GM23248 (cell line): ENCODE measurements at places on chromosomes 7 and 10.
A peak's percentile ranks its signal among the peaks of the same experiment; 100 is the strongest.

- DNase-seq, result no peak
Measured at GRCh38 chr10:6465854-6466601, 114.0 kb downstream of the PRKCQ start.

DNA sequence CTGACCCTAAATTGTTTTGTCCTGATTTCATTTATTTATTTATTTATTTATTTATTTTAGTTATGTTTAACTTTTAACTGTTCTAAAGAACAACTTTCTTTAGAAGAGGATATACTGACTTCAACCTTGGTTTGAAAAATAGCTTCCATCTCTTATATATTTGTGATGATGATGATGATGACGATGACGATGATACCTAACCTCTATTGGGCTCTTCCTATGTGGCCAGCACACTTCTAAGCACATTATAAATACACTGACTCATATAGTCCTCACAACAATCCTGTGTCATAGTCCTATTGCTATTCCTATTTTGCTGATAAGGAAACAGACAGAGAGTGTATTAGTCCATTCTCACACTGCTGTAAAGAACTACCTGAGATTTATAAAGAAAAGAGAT is 162.9 kb upstream of the KIAA1217 start:
- no peak for DNase-seq

GRCh38 chr7:9711259-9711918 is 1262.3 kb upstream of the PHF14 start:
- no peak for DNase-seq

DNA sequence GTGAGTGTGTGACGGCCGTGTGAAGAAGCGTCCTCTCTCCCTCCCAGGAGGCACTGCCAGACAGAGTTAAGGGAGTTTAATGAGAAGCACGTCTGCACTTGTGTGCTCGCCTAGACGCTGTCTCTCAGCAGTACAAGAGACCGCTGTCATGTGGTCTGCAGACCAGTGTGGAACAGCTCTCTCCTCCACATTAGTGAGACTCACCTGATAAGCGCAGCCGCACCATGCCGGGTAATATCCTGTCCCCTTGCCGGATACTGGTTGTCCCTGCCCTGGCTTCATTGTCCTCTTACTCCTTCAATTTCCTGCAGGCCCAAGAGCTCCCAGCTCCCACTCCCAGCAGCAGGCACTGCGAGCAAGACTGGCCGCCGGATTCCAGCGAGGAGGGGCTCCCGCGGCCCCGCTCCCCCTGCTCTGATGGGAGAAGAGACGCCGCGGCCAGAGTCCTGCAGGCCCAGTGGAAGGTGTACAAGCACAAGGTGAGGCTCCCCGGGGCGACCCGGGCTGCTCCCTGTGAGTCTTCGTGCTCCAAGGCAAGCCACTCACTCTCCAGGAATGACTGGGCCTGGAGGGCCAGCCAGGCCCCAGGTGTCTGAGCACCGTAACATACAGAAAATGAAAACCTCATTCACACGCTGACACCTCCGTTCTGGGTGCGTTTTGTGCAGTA is 33.5 kb upstream of the TTYH3 start:
- DNase-seq, result no peak

DNA sequence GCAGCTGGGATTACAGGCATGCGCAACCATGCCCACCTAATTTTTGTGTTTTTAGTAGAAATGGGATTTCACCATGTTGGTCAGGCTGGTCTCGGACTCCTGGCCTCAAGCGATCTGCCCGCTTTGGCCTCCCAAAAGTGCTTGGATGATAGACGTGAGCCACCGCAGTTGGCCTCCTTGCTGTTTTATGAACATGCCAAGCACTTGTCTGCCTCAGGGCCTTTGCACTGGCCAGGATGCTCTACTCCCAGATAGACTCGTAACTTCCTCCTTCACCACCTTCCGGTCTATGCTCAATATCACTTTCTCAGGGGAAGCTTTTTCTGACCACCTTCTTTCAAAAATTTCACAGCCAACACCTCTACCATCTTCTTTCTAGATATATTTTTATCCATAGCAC is 6.3 kb downstream of the SLC26A5 start:
- no peak for DNase-seq

DNA sequence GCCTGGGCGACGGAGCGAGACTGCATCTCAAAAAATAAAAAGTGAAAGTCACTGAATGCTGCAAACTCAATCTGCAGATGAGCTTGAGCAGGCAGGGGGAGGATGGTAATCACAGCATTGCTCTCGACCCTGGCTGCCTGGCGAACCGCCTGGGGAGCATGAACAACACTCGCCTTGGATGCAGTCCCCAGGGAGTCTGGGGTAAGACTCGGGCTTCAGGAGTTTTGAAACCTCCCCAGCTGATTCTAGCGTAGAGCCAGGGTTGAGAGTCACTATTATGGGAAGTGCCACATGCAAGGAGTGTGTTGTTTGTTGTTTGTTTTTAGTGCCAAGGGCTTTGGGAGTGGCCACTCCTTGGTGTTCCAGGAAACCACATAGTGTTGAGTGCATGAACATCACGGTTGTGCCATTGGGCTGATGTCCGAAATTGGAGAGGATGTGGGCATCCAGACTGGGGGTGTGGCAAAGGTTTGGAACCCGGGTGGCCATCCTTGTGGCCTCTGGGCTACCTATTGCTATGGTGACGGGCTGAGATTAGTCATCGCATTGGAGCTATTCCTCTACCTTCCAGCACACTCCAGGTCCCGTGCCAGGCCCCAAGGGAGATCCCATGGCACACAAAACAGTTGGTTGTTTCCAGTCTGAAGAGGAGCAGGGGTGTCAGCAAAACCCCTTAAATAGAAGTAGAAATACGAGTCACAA is 92.6 kb downstream of the RGS10 start:
- DNase-seq, result peak; percentile 100

DNA sequence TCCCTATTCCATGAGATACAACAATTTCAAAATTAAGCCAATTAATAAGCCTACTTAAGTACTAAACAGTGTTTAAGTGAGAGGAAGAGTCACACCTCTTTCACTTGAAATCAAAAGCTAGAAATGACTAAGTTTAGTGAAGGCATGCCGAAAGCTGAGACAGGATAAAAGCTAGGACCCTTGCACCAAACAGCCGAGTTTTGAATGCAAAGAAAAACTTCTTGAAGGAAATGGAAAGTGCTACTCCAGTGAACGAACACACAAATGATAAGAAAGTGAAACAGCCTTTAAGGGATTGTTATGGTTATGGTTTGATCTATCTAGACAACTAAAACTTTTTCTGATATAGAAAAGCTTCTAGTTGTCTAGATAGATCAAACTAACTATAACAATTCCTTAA is 135.4 kb upstream of the KMT2E start:
- DNase-seq, result no peak

DNA sequence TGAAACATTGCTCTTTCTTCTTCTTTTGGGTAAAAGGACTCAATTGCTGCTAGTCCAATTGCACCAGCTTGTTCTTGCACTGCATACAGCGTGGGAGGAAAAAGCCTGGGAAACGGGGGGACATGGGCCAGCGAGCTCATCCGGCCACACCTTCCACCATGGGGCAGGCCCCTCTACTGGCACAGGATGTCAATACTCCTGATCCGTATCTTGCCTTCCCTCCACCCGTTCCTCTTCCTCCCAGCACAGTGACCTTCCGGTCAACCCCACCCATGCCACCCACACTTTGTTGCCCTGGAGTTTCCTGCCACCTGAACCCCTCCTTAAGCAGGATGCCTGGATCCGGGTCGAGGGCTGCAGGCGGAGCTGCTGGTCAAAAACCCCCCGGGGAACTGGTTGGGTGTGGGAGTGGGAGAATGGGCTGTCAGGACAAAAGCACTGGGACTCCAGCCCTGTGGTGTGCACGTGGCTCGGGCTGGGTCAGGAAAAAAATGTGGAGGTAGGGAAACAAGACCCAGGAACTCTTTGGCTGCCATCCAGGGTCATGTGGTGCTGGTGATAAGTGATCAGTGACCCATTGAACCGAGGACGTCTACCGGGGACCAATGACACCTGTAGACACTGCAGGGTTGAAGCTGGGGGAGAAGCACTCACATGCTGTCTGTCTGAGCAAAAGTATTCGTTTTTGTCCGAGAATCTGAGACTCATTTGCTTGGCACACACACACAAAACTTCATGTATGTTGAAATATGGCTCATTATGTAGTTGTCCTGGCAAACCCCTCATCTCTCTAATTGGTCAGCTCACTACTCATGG is 8.1 kb downstream of the IL2RA start:
- no peak for DNase-seq

DNA sequence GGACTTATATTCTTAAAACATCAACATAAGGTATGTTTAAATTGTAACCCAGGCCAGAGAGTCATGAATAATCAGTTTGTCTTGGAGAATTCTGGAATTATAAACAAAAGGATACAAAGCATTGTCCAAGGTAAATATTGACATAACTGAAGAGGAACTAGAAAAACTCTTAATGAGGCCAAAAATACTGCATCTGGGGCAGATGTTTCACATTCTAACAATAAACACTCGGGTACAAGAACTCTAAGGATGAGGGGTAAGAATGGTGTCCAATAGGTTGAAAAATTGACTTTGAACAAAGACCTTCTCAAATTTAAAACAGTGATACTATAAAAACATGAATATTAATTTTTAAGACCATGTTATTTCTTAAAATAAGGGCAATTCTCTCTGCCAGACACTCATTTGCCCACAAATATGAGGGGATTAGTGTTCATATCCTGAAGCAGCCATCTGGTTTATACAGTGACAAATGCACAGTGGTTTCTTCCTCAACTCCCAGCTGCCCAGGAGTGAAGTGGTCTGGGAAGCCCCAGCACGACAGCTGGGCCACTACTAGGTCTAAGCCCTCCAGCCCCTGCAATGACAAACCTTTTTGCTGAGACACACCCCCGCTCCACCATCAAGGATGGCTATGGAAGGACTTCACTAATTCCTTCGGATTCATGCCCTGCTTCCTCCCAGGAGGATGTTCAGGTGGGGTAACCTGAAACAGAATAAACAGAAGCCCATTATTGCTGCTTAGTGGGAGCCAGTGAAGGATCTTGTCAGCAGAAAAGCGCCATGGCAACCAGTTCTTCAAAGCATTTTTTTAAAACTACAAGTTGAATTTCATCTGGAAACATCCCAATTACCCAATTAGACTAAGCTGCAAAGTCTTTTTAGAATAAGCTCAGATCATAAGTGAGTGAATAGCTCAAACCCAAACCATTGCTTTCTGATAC is 107.5 kb upstream of the ARID5B start:
- peak; percentile 47 for DNase-seq

- DNase-seq, result no peak
Measured at GRCh38 chr10:75814014-75814413, 382.6 kb downstream of the LRMDA start.

DNA sequence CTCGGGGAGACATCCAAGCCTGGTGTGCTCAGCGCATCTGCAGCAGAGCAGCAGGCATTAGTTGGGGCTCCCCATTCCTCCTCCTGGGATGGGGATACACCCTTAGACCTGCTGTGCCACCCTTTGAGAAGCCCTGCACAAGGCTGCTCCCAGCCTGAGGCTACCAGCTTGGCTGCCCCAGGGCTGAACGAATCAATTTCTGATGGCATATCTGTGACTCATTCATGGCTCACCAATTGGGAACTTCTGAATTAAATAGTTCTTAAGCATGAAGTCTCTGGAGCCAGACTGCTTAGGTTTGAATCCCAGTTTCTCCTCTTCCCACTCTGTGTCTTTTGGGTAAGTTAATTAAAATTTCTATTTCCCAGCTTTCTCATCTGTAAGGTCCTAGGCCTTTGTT is 16.3 kb upstream of the GLI3 start:
- DNase-seq, result peak; percentile 64
